Caco-2 (cell line): ENCODE measurements at places on chromosomes 1 and 21. TPM values are rescaled to one million over a fixed set of nuclear protein-coding genes. Genes with fewer than 3 reads are reported as not detected.
A peak's percentile ranks its signal among the peaks of the same experiment; 100 is the strongest.

DNA sequence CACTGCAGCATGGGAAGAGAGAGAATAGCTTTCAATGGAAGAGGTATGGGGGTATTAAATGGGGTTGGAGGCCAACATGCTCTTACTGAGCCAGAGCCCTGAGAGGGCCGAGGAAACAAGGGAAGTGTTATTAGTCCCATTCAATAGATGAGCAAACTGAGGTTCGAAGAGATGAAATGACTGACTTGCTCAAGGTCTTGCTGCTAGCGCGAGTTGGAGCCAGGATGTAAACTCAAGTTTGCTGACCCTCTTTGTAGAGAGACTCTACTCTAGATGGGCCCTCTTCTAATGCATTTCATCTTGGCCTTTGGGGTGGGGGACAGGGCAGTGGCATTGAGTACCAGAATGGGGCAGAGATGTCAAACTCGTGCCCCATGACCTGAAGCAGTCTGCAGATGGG lies 319.5 kb downstream of the RPS6KC1 start:
- peaks cover 50% of the 10 kb centered on the region for H3K4me1 ChIP-seq
- no peak overlapping the region for H3K27ac ChIP-seq
- no peak for DNase-seq
- no peaks in the 10 kb centered on the region for H3K36me3 ChIP-seq

DNA sequence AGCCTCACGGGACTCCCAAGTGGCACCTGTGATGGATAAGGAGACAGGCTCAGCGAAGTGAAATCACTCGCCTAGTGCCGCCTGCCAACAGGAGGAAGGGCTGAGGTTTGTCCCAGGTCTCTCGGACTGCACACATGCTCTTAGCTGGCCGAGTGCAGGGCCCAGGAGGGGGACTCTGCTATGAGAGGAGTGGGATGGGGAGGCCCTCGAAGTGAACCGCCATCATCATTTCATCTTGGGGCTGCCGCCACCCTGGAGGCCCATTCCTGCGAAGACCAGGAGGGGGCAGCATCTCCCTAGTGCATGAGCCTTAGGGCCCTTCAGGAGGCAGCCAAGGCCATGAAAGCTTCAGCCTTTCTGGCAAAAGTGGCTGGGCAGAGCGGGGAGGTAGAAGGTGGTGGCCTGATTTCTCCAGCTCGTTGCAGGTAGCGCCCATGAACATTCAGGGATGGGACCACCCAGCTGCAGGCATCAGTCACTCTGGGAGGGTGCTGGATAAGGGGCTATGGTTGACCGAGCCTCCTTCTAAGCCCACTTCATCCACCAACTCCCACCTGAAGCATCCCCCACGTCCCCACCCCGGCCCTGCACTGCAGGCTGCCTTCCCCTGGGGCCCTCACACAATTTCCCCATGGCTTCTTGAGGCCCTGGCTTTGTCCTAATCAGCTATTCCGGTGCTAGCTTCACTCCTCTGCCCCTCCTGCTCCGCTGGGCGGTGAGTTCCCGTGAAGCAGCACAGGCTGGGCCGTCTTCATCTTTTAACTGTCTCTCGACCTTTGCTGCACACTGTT lies 17.2 kb upstream of the RASSF5 start:
- peaks cover 3% of the 10 kb centered on the region; the same call in 1 of the 2 replicates for H3K4me1 ChIP-seq
- H3K27me3 ChIP-seq, result no peaks in the 10 kb centered on the region
- no peaks in the 10 kb centered on the region; the same call in 1 of the 2 replicates for H3K36me3 ChIP-seq
- DNase-seq, result peak; percentile 82
- no peak overlapping the region for H3K27ac ChIP-seq

GRCh38 chr1:174519844-174520243 lies 72.1 kb downstream of the GPR52 start:
- no peaks in the 10 kb centered on the region for H3K36me3 ChIP-seq
- no peak for DNase-seq
- H3K27ac ChIP-seq, result no peak overlapping the region
- H3K4me1 ChIP-seq, result no peaks in the 10 kb centered on the region
- no peak overlapping the region for H3K4me3 ChIP-seq
- no peaks in the 10 kb centered on the region for H3K27me3 ChIP-seq

- no peak overlapping the region for H3K27ac ChIP-seq
- H3K4me3 ChIP-seq, result no peak overlapping the region
- no peaks in the 10 kb centered on the region for H3K4me1 ChIP-seq
- DNase-seq, result no peak
Observed at GRCh38 chr1:232987046-232987773, 36.8 kb downstream of the NTPCR start.

Gene HES4
- total RNA-seq, result 45.5 and 53.8 TPM in 2 replicates
